GM23338 (cell line): ENCODE measurements at places on chromosomes 5 and 9. TPM values are rescaled to one million over a fixed set of nuclear protein-coding genes. Genes with fewer than 3 reads are reported as not detected.

GRCh38 chr9:32725066-32725860, 58.1 kb upstream of the TMEM215 start:
- no peak for DNase-seq

DNA sequence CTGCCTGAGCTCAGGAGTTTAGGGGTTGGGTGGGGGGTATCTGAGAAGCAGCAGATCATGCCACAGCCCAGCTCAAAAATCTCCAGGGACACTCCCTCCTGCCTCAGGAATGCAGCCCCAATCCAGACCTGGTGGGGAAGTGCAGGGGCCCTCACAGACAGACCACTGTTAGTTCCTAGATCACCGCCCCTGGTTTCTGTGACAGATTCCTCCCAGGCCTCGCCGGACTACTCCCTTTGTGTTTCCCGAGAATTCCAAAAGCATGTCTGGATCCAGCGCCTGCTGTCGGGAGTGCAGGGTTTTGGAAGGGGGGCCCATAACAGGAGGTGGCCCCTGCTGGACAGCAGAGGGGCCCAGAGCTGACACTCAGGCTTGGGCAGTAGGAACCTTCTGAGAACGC, 74.5 kb downstream of the CTSL start:
- peak; percentile 5 for DNase-seq

DNA sequence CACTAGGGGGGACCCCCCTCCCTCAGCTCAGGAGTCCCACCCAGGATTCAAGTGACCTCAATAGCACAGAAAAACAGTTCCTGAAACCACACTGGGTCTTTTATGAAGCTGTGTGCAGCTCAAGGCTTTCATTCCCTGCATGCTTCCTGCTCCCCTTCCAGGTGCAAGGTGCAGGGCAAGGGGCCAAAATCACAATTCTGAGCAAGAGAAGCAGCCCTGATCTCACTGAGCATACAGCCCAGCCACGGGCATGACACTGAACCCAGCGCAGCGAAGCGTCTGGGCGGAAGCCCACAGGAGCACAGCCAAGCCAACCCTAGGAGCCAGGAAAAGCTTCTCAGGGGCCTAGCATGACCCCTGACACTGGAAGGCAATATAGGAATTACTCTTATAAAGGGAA, 62.9 kb downstream of the IRX2 start:
- DNase-seq: no peak

- DNase-seq: no peak
Measured at GRCh38 chr5:97418462-97418861, 235.4 kb upstream of the RIOK2 start.

DNA sequence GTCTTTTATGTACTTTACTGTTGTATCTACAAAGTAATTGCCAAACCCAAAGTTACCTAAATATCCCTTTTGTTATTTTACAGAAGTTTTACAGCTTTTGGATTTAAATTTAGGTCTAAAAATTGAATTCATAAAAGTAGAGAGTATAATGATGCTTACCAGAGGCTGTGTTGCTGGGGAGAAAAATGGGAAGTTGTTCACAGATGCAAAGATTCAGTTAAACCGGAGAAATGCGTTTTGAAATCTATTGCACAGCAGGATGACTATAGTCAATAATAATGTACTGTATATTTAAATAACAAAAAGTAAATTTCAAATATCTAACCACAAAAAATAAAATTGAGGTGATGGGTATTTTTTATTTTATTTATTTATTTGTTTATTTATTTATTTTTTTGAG, 2.6 kb upstream of the ANKRD18A start:
- no peak for DNase-seq

DNA sequence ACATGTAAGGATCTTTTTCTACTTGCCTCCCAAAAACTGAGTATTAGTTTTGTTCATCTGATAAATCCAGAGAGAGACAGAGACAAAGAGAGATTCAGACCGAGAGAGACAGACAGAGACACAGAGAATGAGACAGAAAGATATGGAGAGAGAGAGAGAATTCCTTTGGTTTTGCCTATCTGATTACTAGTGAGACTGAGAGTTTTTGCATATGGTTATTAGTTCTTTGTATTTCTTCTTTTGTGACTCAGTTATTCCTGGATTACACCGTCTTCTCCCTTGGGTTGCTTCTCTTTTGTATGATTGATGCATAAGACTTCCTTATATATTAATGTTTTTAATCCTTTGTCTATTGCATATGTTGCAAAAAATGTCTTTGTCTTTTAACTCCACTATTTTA, 91.2 kb upstream of the SPATA31C2 start:
- no peak for DNase-seq

GRCh38 chr5:147442224-147442623, 67.6 kb downstream of the DPYSL3 start:
- no peak for DNase-seq

DNA sequence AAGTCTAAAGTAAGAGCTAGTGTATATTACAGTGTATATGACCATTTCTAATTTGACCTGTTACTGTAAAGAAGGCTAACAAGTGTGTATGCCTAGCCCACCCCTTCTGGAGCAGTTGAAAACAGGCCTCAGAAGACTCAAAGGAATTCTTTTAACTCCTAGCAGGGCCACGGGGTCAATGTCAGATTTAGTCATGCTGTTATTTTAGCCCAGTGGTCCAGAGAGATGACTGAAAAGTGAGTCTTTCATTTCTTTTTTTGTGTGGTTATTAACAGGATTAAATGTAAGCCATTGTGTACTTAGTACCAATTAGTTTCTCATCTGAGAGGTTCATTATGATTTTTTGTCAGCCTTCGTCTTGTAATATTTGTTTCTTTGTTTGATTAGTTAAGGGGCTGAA, 24.4 kb downstream of the ZCCHC7 start:
- DNase-seq: peak; percentile 63

GRCh38 chr5:23466401-23466912, 41.0 kb upstream of the PRDM9 start:
- no peak for DNase-seq

DNA sequence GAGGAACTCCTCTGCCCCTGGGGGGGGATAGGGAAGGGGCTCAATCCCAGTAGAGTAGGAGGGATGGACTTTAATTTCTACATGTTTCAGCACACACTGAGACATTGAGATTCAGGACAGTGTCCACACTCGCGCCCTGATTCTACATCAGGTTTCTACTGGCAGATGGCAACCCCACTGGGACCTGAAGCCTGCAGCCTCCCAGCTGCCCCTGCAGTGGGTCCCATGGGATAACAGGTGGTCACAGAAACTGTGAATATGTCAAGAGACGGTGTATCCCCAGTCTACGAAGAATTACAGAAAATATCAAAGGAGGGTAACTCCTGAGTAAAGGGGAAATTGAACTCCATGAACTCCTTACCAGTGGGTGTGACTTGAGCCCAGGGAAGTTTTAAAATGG, 2.4 kb upstream of the TERT start:
- DNase-seq: no peak

GRCh38 chr9:135816651-135816970, 90.7 kb downstream of the CAMSAP1 start:
- DNase-seq: no peak

DNA sequence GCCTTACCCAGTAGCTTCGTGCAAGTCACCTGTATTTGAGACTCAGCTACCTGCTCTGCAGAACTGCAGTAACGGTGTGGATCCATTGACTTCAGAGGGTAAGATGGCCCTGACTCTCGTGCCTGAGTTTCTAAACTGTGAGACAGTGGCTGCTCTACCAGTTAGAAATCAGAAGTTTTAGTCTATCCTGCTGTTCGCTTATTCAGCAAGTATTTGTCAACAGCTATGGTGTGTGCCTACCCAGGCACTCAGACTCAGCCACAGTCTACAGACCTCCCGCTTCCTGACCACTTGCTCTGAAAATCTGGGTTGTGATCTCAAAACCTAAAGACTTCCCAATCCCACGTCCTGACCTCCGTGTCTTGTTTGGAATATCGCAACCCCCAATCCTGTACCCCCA, 13.5 kb downstream of the AQP3 start:
- DNase-seq: no peak

- peak; percentile 57 for DNase-seq
Measured at GRCh38 chr9:20111173-20111843, 322.5 kb upstream of the SLC24A2 start.

- no peak for DNase-seq
Measured at GRCh38 chr5:10213316-10213715, 36.4 kb downstream of the ATPSCKMT start.

DNA sequence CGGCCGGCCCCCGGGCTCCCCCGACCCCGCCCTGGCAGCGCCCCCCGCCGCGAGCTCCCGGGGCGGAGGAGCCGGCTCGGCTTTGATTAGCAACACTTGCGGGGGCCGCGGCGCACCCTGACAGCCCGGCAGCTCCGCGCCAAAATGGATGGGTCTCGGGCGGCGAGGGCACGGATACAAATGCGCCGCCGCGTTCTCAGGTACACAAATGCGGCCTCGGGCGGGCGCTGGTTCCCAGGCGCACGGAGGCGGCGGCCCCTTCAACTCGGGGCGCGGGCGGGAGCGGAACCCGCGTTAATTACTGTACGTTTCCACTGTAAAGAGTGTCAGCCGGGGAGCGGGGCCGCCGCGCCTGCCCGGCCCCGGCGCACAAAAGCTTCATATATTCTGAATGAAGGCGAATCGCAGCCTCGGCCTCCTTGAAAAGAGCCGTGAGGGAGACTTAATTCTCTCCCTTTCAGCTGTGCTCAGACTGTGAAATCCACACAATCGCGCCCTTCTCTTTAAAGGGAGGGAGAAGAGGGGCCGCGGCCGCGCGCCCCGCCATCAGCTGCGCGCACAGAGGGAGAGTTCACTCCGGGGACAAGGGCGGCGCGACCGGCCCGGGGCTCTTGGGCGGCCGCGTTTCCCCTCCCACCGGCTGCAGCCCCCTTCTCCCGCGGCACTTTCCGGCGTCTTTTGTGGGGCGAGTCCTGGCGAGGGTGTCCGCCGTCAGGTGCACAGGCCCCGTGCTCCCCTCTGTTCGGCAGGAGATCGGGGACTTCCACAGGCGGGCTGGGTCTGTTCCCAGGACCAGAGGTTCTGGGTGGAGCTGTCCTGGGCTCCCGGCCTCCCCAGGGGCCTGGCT, 27.0 kb downstream of the MSX2 start:
- peak; percentile 81 for DNase-seq

- no peak for DNase-seq
Measured at GRCh38 chr9:106961623-106962022, 98.7 kb downstream of the ZNF462 start.

- DNase-seq: no peak
Measured at GRCh38 chr9:952546-952945, 23.9 kb upstream of the DMRT3 start.

The F12 gene
- 2.6 and 2.9 TPM in 2 replicates for total RNA-seq

The LAMC3 gene
- 19.2 and 27.4 TPM in 2 replicates for total RNA-seq

The IL9 gene
- total RNA-seq: not detected in 2 replicates

The KCNIP1 gene
- 0.31 and 3.0 TPM in 2 replicates for total RNA-seq

The RANBP3L gene
- not detected in 2 replicates for total RNA-seq

The EPB41L4B gene
- total RNA-seq: 32.2 and 34.4 TPM in 2 replicates

The ARID3C gene
- total RNA-seq: 0.49 TPM in 1 of 2 replicates, not detected in the other

The RAB3C gene
- 11.7 and 15.0 TPM in 2 replicates for total RNA-seq

The SEMA5A gene
- 6.9 and 8.1 TPM in 2 replicates for total RNA-seq

The FRRS1L gene
- total RNA-seq: 0.78 and 1.1 TPM in 2 replicates

The HMCN2 gene
- 2.6 and 4.7 TPM in 2 replicates for total RNA-seq

The SPATA31E1 gene
- not detected in 2 replicates for total RNA-seq

The PCDHB7 gene
- 0.39 and 1.0 TPM in 2 replicates for total RNA-seq

The SVEP1 gene
- 0.50 and 0.63 TPM in 2 replicates for total RNA-seq

The GDF9 gene
- 0.14 and 0.66 TPM in 2 replicates for total RNA-seq
